CD14-positive monocyte (primary cell): ENCODE measurements at places on chromosomes 13 and 19.

GRCh38 chr13:106197496-106197895, 338.0 kb downstream of the EFNB2 start:
- no peak for DNase-seq

- DNase-seq = no peak
Observed at GRCh38 chr19:37905946-37906868, at the start of gene WDR87. Gene WDR87 (minus strand): TSS chr19:37906594. CDS start chr19:37898239, 8,355 bp downstream.

DNA sequence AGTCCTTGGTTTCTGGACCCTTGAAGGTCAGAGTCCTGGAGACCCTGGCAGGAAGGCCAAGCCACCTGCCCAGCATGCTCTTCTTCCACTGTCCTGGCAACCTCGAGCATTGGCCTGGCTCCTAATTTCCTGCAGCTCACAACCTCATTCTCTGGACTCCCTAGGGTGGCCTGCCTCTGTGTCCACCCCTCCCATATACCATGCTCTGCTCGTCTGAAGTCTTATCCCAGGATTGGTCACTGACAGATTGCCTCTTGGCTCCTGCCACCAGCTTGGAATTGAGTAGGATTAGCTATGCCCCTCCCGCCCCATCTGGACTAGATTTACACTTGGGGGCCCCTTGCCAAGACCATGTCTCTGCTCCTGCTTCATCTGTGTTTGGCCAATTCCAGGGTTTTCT, 17.1 kb upstream of the WASF3 start:
- DNase-seq = no peak

GRCh38 chr13:67175836-67176459, 54.2 kb downstream of the PCDH9 start:
- no peak for DNase-seq

GRCh38 chr19:20359933-20360720, 193.1 kb downstream of the ZNF486 start:
- no peak for DNase-seq

- DNase-seq = no peak
Observed at GRCh38 chr13:57716295-57716694, 84.8 kb downstream of the PCDH17 start.

DNA sequence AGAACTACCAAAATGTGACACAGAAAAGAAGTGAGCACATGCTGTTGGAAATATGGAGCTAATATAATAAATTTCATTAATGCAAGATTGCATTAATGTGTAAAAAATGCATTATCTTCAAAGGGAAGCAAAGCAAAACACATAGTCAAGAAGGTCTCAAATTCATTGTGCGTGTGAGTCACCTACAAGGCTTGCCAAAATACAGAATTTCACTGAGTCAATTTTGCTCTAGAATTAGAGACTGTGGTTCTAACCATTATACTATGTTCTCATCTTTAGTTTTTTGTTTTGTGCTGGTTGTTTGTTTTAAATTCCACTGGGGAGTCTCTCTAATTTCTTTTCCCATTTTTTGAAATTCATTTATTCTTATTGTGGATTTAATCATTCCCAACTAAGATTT, 149.8 kb upstream of the SLITRK1 start:
- no peak for DNase-seq

DNA sequence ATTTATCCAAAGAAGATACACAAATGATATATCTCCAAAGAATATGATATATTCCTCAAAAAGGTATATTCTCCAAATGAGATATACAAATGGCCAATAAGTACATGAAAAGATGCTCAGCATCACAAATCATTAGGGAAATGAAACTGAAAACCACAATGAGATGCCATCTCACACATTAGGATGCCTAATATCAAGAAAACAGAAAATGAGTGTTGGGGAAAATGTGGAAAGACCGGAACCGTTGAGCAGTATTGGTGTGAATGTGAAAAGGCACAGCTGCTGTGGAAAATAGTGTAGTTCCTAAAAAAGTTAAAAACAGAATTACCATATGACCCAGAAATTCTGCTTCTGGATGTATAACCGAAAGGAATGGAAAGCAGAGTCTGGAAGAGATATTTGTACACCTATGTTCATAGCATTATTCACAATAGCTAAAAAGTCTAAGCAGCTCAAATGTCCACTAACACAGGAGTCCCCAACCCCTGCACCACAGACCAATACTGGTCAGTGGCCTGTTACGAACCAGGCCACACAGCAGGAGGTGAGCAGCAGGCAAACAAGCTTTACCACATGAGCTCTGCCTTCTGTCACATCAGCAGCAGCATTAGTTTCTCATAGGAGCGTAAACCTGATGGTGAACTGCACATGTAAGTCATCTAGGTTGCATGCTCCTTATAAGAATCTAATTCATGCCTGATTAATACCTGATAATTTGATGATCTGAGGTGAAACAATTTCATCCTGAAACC, 291.9 kb downstream of the PCDH20 start:
- no peak for DNase-seq

DNA sequence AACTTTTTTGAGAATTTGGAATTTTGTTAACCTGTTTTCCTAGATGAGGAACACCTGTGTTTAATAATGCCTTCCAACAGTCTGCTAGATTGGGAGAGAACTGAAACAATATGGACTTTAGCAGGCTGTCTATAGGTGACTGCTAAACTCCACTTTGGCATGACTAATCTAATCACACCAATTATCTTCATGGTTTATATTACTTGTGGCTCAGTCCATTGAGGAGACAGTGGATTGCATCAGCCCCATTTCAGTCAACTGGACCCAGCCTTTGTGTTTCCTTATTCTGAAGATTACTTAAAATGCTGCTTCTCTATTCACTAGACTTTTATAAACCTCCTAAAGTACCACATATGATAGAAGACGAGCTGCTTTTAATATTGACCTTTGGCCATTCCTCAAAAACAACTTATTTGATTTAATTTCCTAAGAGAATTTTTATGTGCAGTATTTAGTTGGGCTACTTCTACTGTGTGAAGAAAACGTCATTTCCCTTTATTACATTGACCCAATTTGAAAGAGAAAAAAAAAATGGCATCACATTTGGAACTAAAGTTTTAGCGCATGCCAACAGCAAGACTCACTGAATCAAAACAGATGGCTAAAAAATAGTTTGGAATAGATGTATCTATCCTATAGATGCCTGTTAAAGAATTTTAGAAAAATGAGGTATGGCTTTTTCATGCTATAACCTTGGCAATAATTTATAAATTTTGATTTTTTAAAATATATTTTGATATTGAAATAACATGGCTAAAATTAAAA, 295.8 kb downstream of the NDFIP2 start:
- peak; percentile 24 for DNase-seq

GRCh38 chr13:67619351-67619994, 389.3 kb upstream of the PCDH9 start:
- DNase-seq = no peak

DNA sequence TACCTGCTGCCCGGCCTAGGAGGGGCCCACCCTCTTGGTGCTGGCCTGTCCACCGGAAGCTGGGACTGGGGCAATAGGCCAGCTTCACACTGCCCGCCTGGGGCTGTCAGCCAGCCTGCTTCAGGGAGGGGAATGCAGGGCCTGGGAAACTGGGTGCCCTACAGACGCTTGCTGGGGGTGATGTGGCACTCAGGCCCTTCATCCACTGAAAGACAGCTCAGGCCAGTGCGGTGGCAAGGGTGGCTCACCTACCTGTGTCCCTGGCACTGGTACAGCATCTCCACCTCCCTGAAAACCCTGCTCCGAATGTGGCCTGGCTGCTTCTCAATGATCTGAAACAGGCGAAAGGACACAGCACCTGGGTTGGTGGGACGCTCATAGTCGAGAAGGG, 7.8 kb downstream of the MKNK2 start:
- DNase-seq = no peak

GRCh38 chr13:77891486-77891885, 27.1 kb downstream of the EDNRB start:
- DNase-seq = peak; percentile 5

DNA sequence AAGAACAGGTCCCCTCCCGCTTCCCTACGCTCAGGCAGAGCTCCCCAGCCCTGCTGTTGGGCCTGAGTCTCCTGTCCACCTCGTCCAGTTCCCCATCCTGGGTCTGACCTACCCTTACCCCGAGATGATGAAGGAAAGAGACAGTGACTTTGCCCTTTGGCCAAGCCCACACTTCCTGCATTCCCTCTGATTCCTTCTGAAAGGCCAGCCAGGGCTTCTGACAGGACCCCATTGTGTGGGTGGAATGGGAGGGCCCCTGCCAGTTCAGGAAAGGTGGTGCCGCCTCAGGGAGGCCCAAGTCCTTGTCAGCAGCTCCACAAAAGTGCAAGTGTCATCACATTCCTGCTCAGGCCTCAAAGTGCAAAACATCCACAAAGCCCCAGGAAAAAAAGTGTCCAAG, 177.8 kb downstream of the PAN3 start:
- DNase-seq = no peak

- no peak for DNase-seq
Observed at GRCh38 chr19:4365341-4365740, 22.0 kb downstream of the MPND start.

GRCh38 chr19:57512845-57513244, 13.1 kb downstream of the ZNF773 start:
- DNase-seq = no peak

DNA sequence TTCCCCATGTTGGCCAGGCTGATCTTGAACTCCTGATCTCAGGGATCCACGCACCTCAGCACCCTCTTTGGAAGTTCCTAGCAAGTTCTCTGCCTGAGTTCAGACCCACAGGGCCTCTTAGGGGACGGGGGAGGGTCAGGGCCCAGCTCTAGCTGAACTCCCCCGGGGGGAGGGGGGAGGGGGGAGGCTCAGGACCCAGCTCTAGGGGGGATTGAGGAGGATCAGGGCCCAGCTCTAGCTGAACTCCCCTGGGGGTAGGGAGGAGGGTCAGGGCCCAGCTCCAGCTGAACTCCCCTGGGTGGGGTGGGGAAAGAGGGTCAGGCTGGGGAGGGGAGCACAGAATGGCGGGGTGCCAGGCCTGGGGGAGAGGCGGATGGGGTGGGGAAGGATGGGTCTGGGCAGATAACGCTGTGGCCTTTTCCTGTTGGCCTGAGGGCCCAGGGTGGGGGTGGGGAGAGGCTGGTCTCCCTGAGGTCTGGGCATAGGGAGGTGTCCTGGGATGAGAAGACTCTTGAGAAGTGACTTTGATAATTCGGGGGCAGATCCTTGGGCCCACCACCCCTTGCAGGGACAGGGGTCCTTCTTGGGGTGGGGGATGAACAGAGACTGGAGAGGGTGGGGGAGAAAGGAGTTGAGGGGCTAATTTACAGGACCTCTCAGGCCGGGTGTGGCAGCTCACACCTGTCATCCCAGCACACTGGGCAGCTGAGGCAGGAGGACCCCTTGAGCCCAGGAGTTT, 5.5 kb upstream of the PTBP1 start:
- DNase-seq = no peak

DNA sequence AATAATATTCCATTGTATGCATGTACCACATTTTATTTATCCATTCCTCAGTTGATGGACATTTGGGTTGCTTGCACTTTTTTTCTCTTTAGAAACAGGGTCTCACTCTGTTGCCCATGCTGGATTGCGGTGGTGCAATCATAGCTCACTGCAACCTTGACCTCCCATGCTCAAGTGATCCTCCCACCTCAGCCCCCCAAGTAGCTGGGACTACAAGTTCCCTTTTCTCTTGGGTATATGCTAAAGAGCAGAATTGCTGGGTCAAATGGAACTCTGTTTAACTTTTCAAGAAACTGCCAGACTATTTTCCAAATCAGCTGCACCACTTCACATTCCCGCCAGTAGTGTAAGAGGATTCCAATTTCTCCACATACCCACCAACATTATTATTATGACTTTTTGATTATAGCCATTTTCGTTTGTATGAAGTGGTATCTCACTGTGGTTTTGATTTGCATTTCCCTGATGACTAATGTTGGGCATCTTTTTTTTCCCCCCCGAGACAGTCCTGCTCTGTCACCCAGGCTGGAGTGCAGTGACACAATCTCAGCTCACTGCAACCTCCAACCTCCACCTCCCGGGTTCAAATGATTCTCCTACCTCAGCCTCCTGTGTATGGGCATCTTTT, 7.6 kb upstream of the IPO5 start:
- no peak for DNase-seq

DNA sequence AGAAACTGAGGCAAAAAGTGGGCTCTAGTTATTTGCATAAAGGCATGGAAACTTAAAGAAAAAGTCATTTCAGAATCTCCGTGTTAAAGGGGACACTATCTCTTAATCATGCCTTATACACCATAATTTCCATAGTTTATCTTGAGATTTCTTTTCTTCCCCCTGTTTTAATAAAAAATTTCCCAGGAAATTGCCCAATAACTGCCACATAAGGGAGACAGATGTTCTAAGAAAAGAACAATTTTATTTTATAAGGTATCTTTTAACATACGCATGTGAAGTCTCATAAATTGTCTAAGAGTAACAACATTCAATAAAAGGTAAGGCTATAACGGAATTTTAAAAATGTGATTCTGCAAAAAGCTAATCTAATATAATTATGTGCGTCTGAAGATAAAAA, 371.3 kb downstream of the IRS2 start:
- no peak for DNase-seq

GRCh38 chr13:111952814-111953213, 114.1 kb upstream of the SOX1 start:
- no peak for DNase-seq

DNA sequence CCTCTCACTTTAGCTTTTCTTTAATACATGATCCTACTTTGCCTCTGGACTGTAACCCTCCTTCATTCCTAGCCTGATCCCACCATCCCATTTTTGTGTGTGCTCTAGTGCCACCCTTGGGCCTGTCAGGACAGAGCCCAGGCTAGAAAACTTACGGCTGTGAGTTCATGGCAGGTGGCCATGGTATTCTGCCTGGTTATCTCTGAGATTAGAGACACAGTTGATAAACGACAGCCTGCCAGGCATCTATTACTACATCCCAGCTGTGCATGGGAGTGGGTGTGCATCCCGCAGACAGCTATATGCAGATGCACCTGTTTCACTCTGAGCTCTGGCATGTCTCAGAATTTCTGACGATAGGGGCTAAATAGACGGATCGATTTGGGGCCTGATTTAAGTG, 110.9 kb downstream of the HS6ST3 start:
- no peak for DNase-seq

DNA sequence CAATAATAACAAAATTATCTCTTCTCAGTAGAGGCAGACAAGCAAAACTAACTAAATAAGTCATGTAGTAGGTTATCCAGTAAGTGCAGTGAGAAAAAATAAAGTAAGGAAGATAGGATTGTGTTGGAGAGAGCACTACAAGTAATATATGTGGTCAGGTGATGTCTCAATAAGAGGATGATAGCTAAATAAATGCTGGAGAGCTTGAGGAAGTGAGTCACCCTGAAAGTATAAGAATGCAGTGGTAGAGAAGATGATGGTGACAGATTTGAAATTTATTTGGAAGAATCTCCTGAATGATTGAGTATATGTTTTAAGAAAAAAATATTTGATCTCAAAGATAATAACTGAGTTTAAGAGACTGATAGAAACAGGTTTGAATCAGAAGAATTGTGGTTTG, 152.2 kb upstream of the PRR20A start:
- no peak for DNase-seq

DNA sequence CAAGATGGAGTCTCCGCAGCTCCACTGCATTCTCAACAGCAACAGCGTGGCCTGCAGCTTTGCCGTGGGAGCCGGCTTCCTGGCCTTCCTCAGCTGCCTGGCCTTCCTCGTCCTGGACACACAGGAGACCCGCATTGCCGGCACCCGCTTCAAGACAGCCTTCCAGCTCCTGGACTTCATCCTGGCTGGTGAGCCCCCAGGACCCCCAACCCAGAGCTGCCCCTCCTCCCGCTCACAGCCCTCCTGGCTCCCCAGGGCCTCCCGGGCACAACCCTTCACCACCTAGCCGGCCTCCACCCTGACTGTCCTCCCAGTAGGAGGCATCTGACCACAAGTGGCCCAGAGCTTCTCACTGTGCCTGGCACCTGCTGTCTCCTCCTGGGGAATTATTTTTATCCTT, 9.4 kb downstream of the SYNGR4 start:
- DNase-seq = no peak

GRCh38 chr19:44072543-44073401, 813 bp downstream of the ZNF284 start:
- no peak for DNase-seq
